GM03348 (cell line): ENCODE measurements at places on chromosomes 1 and 21.

DNA sequence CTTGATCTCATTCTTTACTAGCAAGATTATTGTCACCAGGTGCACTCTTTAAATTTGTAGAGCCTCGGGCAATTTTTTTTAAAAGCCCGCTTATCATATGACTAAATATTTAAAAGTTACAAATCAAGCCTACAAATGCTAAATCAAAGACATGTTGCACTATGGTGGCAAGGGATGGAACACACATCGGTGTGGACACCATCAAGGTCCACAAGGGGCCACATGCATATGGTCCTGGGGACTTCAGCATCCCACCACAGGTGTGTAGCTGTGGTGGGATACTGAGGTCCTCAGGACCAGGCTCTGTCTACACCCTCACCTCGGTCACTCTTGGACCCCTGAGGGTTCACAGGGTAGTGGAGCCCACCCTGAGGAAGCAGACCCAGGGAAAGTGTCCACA lies 45.8 kb downstream of the FAM78B start:
- DNase-seq: no peak

DNA sequence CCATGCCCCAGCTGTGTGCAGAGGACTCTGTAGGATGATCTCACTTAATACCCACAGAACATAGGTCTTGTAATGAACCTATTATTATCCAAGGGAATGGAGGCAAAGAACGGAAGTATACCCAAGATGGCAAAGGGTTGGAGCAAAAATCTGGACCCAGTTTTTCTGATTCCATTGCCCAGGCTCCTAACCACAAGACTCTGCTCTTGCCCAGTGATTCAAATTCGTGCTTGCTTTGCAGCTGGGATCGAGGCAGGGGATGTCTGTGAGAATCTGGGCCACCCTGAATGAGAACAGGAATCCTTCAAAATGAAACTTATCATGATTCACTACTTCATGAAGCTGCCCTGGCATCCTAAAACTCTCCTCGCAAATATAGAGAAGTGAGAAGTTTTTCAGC lies 97.5 kb upstream of the KCNJ6 start:
- DNase-seq: no peak

DNA sequence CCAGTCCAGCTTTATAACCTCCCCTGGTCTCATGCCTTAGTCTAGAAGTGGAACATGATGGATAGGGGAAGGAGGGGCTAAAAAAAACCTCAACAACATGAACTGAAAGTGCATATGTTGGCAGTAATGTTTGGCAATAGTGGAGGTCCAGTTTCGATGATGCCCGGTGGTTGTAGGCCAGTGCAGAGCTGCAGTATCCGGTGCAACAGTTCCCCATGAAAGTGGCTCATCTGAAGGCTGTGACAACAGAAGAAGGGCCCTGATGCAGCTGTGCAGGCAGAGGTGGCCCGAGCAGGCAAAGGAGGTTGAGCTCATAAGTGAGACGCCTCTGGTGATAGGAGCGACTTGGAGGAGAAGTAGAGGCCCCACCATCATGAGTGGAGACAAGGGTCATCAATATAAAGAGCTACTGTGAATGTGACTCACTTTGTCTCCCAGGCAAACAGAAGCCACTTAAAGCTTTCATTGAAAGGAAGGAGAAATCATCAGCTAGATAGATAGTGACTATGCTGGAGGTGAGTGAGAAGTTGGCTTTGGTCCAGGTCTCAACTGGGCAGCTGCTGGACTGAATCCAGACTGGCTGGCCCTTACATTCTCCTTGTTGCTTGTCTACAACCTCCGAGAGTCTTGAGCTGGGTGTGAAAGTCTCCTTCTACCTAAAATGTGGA lies 10.2 kb upstream of the CREG1 start:
- no peak for DNase-seq

GRCh38 chr1:156376958-156377919 lies 8.2 kb downstream of the RHBG start:
- no peak for DNase-seq

DNA sequence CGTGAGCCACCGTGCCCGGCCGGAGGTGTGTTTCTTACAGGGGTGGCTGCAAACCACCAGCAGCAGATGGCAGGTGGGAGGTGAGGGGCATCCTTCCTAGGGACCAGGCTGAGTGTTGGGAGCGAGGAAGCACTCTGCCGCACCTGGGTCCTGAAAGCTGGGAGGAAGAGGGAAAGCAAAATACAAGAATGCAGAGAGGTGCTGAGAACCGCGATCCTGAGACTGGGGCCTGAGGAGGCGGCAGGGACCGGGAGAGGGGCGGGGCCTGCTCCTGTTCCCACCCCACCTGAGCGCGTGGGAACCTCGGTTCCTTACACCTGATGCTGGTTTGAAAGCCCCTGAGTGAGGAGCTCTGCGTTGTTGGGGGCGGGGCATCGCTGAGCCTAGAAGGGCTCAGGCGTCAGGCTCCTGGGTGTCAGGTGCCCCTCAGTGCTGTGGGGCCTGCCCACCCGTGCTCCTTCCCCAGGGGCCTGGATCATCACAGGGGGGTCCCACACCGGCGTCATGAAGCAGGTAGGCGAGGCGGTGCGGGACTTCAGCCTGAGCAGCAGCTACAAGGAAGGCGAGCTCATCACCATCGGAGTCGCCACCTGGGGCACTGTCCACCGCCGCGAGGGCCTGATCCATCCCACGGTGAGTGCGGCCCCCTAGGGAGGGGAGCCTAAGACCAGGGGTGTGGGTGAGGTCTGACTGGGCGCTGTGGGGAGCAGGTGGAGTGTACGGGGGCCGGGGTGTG lies 15.5 kb downstream of the TRPM2 start:
- DNase-seq: no peak

GRCh38 chr1:2049225-2049717 lies 940 bp upstream of the PRKCZ start:
- no peak for DNase-seq

DNA sequence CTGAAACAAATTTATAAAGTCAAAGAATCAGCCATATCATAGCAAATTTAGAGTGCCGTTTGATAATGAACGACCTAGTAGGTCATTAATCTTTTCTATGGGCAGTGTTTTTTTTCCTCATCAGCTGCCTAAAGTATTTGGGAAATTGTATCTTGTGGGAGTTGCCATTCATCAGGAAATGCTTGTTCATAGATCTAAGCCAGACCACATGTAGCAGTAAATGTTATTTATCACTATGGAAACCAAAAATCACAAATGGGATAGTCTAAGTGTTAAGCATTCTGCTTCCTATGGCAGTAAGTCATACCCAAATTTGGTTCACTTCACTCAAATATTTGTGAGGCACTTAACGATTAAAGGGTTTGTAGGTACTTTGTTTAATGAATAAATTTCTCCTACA lies 52.9 kb downstream of the LRRC8D start:
- DNase-seq: peak; percentile 60

DNA sequence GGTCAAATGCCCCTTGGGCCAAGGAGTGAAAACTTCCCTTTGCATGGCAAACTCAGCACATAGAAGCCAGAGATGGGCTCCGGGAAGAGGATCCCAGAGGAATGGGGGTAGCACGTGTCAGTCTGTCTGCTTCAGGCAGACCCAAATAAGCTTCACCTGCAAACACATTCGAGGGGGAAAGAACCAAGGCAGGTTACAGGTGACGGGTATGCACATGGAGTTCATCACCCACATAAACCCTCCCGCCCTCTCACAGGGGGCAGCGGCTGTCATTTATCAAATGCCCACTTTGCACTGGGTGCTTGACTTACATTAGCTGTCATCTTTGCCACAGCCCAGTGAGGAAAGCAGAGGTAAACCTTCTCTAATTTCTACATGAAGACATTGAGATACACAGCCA lies 73.0 kb upstream of the TLR5 start:
- no peak for DNase-seq

GRCh38 chr1:117654493-117655219 lies 48.8 kb downstream of the TENT5C start:
- no peak for DNase-seq

- no peak for DNase-seq
These were observed 15.4 kb downstream of the RALGPS2 start for GRCh38 chr1:178740491-178740890.

- no peak for DNase-seq
These were observed 23.2 kb upstream of the SLC30A1 start for GRCh38 chr1:211601982-211602670.

DNA sequence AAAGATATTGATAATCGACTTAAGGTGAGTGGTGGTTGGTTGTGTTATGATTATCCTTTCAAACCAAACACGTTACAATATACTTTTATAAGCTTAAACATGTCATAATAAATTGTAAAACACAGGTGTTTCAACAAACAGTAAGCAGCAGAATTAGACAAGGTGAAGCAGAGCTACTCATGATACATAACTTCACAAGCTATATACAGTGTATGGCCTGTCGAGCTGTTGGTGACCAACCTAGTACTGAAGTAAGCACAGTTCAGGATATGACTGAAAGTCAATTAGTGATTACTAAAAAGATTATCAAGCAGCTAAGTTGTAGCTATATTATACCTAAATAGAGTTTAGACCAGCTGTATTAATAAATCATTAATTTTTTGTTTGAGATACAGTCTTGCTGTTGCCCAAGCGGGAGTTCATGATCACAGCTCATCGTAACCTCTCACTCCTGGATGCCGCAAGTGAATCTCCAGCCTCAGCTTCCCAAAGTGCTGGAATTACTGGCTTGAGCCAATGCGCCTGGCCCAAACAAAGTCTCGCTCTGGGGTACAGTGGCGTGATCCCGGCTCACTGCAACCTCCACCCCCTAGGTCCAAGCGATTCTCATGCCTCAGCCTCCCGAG lies 148.1 kb downstream of the EIF4G3 start:
- no peak for DNase-seq

DNA sequence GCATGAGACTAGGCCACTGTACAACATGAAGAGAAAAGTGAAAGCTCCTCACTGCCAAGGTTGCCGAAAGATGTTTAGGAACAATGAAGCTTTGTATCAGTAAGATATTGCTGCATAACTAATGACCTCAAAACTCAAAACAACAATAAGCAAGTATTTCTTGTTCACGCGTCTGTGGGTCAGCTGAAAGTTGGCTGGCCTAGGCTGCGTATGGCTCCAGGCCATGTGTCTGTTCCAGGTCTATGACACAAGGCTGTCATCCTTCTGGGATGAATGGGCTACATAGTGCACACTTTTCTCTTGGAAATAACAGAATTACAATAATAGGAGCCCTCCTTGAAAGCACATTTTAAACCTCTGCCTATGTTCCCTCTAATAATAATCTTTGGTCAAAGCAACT lies 515.9 kb downstream of the PLPP3 start:
- DNase-seq: no peak

DNA sequence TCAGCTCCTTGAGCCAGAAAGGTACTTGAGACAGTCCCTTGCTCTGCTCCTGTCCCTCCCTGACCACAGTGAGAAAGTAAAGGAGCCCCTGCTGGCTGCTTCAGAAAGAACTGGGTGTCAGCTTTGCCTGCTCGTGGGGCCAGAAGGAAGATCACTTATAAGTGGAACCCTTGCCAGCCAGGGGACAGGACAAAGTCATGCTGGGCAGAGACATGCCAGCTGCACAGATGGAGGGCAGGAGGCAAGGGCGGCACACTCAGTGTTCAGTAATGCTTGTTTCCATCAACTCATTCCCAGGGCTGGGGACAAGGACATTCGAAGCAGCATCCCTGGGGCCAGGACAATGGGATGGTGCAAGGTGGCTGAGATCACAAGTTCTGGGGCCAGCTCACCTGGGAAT lies 41.8 kb downstream of the NTPCR start:
- DNase-seq: no peak

DNA sequence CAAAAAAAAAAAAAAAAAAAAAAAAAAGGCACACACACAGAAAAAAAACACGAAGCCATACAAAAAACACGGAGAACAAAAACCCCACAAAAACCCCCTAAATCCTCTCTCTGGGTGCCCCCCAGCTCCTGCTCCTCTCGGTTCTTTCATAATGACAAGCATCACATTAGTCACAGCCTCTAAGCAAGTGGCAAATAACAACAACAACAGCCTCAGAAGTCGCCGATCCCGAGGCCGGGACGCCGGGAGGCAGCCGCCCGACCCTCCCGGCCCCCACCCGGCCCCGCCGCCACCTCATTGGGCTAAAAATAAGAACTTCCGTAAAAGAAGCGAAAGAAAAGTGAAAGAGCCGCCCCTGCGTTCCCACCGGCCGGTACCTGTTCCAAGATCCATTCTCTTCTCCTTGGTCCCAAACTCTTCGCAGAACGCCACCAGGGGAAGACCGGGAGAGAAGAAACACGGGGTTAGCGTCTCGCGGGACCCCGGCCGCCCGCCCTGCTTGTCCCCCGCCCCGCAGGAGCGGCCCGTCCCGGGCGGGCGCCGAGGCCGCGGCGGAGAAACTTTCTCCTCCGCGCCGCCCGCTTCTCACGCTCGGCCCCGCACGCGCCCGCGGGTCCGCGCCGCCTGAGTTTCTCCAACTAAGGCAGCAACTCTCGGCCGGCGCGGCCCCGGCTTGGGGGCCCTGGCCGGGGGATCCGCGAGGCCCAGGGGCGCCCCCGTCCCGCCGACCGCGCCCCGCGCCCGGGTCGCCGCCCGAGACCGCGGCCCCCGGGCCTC lies 102.8 kb downstream of the CASZ1 start:
- DNase-seq: peak; percentile 67

- DNase-seq: no peak
These were observed 7.7 kb upstream of the SLC5A9 start for GRCh38 chr1:48214820-48215219.

DNA sequence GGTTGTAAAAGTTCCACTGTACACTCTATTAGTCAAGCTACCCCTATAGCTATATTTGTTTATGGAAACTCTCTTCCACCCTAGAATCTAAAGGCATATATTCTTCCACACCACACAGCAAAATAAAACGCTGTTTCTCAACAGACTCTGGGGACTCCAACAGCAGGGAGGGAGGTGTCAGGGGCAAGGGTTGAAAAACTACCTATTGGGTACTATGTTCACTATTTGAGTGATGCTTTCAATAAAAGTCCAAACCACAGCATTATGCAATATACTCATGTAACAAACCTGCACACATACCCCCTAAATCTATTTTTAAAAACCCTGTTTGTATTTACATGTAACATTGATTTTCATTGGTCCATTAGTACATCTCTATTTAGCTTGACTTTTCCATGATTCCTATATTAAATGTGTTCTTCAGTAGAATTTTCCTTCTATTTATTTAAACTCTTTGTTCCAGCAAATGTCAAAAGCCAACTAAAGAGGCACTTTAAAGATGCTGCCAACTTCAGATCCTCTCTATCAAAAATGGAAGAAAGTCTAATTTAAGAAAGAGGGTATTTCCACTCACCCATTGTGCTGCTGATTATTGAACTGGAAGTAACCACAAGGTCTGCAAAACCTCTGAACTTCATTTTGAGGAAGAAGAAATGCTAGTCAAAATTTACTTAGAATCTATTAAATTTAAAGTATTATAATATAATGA lies 26.2 kb downstream of the RGS7 start:
- no peak for DNase-seq

GRCh38 chr1:90357995-90358394 lies 359.1 kb downstream of the BARHL2 start:
- DNase-seq: no peak

- no peak for DNase-seq
These were observed 197.0 kb downstream of the CACNA1E start for GRCh38 chr1:181680332-181680731.

GRCh38 chr1:31145648-31146047 lies 80.1 kb upstream of the PUM1 start:
- no peak for DNase-seq

- DNase-seq: no peak
These were observed 13.0 kb downstream of the UCK2 start for GRCh38 chr1:165840423-165840822.
